IMR-90 (cell line): ENCODE measurements at places on chromosomes 2 and 18. TPM values are rescaled to one million over a fixed set of nuclear protein-coding genes. Genes with fewer than 3 reads are reported as not detected.

CPLX4 gene
- not detected in 2 replicates for total RNA-seq

DNA sequence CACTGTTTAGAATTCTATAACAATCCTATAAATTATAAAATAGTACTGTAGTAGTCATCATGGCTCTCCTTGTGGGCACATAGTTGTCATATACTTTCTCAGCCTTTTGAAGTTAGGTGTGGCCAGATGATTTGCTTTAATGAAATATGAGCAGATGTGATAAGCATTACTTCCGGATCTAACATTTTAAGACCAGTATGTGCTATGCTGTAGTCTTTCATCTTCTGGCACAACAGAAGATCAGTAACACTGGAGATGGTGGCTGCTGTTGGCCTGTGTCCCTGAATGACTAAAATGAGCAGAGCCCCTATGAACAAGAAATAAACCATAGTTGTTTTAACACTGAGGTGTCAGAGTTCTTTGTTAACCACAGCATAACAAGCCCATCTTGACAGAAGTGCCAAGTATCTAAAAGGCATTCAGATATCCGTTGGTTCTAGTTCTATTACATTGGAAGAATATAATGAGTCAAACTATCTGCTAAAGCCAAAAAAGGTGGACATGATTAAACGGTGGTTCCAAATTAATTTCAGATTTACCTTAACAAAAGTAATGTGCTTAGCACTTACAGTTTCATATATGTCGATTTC, 6.3 kb downstream of the MEX3C start:
- no peak for DNase-seq
- no peaks in the 10 kb centered on the region for H3K27me3 ChIP-seq
- peaks cover 7% of the 10 kb centered on the region for H3K4me1 ChIP-seq
- H3K4me3 ChIP-seq: no peak overlapping the region

GRCh38 chr18:814300-815084, 2.5 kb upstream of the YES1 start:
- H3K4me1 ChIP-seq: peaks cover 1% of the 10 kb centered on the region; the same call in 1 of the 2 replicates
- H3K4me3 ChIP-seq: no peak overlapping the region
- H3K36me3 ChIP-seq: no peaks in the 10 kb centered on the region
- DNase-seq: no peak
- H3K27ac ChIP-seq: no peak overlapping the region
- H3K27me3 ChIP-seq: no peaks in the 10 kb centered on the region

DNA sequence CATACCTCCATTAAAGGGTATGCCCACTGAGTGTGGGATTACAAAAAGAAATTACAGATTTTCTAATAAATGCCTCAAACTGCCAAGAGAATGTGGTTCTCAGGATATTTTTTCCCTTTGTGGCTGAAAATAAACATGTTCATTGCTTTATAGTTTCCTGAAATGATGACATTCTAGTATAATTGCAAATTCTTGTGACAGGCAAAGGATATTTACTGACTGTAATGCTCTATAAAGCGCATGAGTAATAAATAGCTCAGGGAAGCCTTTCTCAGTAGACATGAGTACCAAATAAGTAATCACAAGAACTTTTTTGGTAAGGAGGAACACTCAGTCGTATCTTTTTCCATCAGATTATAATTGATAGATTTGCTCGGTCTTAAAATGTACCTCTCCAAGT, 72.3 kb downstream of the FTCDNL1 start:
- no peak overlapping the region for H3K4me3 ChIP-seq
- H3K36me3 ChIP-seq: no peaks in the 10 kb centered on the region
- no peak for DNase-seq
- H3K4me1 ChIP-seq: no peaks in the 10 kb centered on the region
- H3K27ac ChIP-seq: no peak overlapping the region

DNA sequence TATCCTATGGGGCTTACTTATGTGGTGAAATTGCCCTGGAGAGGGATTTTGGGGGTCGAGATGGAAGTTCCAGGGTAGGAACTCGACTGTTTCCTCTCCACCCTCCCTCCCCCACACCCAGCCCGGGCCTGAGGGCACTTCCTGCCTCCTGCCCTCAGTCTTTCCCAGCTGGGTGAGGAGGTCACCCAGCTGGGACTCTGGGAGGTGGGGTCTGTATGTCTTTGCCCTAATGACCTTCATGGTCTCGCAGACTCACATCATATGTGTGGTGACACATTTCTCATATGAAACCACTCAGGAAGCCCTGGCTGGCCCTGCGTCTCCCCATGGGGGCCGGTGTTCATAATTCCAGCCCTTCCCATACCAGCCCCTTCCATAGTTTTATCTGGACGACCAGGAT, 12.4 kb downstream of the ATOH8 start:
- peaks cover 26% of the 10 kb centered on the region for H3K4me1 ChIP-seq
- no peak for DNase-seq
- no peaks in the 10 kb centered on the region for H3K27me3 ChIP-seq
- H3K36me3 ChIP-seq: peaks cover 33% of the 10 kb centered on the region
- no peak overlapping the region for H3K4me3 ChIP-seq
- H3K27ac ChIP-seq: no peak overlapping the region

NIFK gene
- 19.5 and 47.8 TPM in 2 replicates for total RNA-seq

DNA sequence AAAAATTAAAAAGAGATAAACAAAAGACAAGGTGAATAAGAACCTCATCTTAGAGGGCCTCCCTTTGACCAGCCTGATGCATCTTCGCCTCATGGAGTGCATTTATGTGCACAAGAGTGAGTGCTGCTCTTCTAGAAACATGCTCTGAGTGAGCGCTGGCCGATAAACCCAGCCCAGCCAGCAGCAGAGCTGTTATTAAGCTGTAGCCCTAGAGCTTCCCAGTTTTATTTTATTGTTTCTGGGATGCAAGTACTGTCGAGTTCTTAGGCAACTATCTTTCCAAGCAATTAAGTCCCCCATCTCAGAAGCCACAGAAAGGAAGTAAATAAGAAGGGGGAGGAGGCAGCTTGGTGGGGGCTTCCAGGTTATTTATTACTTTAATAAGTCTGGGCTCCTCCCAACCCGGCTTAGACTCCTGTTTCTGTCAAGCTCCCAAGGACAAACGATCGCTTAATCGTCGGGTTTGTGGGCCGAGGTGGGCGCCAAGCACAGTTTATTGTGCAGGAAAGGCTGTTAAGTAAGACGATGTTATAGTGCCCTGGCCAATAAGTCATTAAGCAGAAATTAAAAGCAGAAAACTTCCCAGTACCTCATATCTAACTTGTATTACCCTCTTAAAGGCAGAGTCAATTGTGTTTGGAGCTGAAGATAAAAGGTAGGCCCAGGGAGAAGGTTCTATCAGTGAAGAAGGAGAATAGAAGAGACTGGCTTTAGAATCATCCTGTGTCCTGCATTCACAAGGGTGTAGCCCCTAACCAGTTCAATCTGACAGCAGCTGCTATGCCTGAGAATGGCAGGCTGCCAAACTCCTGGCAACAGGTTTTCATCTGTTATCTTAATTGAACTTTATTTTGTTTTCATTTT, 176.3 kb downstream of the PIK3C3 start:
- no peak overlapping the region for H3K27ac ChIP-seq
- H3K27me3 ChIP-seq: no peaks in the 10 kb centered on the region
- no peaks in the 10 kb centered on the region for H3K36me3 ChIP-seq

DNA sequence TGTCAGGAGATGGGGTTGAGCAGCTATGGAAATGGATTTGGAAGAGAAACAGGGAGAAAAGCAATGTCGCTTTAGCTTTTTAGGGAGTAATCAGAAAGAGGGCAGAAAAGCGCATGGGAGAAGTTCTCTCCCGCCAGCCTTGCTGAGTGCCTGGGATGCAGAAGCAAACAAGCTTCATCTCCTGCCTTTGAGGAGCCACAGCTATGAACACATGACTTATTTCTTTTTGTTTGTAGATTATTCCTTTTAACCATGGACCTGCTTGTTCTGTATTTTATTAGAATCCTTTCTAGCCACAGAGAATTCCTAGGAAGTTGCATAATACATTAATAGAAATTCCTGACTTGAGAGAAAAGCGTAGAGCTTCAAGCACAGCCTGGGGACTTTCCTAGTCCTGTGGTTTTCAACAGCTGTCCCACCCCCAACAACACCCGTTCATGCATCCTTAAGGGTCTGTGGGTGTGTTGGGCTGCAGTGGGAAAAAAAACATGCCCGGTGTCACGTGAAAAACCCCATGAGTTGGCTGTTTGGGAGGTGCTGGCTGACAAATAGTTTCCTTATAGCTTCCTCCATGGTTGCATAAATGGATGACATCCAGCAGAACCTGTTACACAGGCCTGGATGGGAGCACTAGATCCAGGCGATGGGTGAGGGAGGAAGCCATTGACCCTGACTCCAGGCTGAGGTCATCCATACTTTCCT, 14.9 kb downstream of the SLC9A4 start:
- peaks cover 6% of the 10 kb centered on the region for H3K27me3 ChIP-seq
- no peak overlapping the region for H3K27ac ChIP-seq
- H3K4me1 ChIP-seq: no peaks in the 10 kb centered on the region; the same call in 1 of the 2 replicates
- no peaks in the 10 kb centered on the region for H3K36me3 ChIP-seq
- no peak overlapping the region for H3K4me3 ChIP-seq

RAX gene
- not detected in 2 replicates for total RNA-seq

DNA sequence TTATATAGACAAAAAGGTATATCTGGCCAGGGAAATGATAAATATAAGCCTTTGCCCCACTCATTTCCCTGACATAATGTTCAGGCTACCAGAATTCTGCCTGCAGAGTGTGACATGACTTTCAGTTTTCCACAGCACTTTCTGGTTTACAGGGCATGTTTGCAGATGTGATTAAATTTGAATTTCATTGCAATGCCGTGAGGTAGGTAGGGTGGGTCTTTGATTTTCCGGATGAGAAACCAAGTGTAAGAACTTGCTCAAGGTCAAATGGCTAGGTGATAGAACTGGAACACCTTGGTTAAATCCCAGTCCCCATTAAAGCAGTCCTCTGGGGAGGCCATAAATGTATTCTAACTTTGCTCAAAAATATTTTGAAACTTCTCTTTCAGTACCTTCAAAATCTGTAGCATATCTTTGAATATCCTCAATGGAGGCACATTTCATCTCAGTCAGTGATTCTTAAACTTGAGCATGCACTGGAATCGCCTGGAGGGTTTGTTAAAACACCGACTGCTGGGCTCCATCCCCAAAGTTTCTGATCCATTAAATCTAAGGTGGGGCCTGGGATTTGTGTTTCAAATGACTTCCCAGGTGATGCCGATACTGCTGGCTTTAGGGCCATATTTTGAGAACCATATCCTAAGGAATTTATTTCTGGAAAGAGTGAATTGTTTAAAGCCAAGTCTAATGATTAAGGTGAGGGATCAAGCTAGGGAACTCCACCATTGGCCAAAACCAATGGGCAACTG, 35.0 kb downstream of the MRPL33 start:
- no peak overlapping the region for H3K4me3 ChIP-seq
- no peaks in the 10 kb centered on the region for H3K27me3 ChIP-seq
- no peaks in the 10 kb centered on the region for H3K36me3 ChIP-seq
- H3K4me1 ChIP-seq: peaks cover 11% of the 10 kb centered on the region
- no peak overlapping the region for H3K27ac ChIP-seq

DNA sequence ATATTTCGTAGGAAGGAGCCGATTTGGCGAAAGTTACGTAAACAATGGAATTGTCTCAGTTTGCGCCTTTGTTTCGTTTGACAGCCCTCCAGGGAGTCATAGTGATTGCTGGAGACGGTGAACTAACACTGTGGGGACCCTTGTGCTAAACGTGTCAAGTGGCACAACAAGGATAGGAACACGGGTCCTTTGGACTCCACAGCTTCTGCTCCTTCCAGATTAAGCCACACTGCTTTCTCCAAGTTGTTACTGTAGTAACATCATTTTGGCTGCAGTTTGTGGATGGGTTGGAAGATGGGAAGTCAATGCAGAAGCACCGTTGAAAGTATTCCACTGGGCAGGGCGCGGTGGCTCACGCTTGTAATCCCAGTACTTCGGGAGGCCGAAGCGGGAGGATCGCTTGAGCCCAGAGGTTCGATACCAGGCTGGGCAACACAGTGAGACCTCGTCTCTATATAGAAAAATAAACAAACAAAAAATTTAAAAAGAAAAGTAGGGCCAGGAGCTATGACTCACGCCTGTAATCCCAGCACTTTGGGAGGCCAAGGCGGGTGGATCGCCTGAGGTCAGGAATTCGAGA, 636 bp upstream of the IMMT start:
- H3K27ac ChIP-seq: peak overlapping the region; percentile 81
- peak overlapping the region; percentile 84 for H3K4me3 ChIP-seq
- DNase-seq: no peak
- no peaks in the 10 kb centered on the region for H3K36me3 ChIP-seq
- peaks cover 6% of the 10 kb centered on the region for H3K4me1 ChIP-seq
- no peaks in the 10 kb centered on the region for H3K27me3 ChIP-seq

GRCh38 chr2:172976116-172976515, 99.5 kb upstream of the MAP3K20 start:
- no peak overlapping the region for H3K4me3 ChIP-seq
- H3K36me3 ChIP-seq: no peaks in the 10 kb centered on the region
- H3K27me3 ChIP-seq: no peaks in the 10 kb centered on the region
- H3K27ac ChIP-seq: no peak overlapping the region
- no peaks in the 10 kb centered on the region for H3K4me1 ChIP-seq

DNA sequence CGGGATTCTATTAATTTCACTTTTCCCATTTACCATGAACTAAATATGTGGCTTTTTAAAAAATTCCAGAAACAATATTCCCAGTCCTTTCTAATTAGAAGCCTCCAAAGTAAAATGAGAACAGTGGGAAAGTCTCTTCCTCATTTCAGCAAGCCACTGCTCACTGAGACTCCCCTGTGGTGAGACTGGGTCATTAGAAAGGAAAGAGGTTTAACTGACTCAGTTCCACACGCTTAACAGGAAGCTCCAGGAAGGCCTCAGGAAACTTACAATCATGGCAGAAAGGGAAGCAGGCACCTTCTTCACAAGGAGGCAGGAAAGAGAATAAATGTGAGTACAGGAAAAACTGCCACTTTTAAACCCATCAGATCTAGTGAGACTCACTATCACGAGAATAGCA, 258.9 kb upstream of the CHAC2 start:
- H3K4me3 ChIP-seq: no peak overlapping the region
- no peak overlapping the region for H3K27ac ChIP-seq
- DNase-seq: peak; percentile 9
- H3K27me3 ChIP-seq: no peaks in the 10 kb centered on the region

DNA sequence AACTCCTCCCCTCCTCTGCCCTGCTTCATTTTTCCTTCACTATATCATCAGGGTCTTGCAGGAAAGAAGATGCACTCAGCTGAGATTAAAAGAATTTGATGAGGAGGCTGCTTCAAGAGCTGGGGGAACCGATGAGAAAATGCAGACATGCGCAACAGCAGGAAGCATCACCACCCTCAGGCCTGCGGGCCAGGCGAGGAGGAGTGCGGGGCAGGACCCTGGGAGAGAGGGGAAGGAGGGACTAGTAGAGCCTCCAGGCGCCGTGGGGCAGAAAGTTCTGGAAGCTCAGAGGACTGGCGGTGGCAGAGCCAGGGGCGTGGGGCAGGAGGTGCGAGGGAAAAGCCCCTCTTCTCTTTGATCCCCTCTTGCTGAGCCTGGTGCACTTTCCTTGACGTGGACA, 108.2 kb downstream of the CD226 start:
- H3K36me3 ChIP-seq: no peaks in the 10 kb centered on the region
- peaks cover 9% of the 10 kb centered on the region for H3K4me1 ChIP-seq
- DNase-seq: no peak
- H3K27ac ChIP-seq: no peak overlapping the region
- no peak overlapping the region for H3K4me3 ChIP-seq
